NCI-H2107 (cell line): ENCODE measurements at places on chromosomes 4 and X.

GRCh38 chrX:40721489-40722106 lies 13.7 kb downstream of the MED14 start:
- no peak for DNase-seq

GRCh38 chr4:94305466-94306225 lies 37.0 kb downstream of the HPGDS start:
- no peak for DNase-seq

DNA sequence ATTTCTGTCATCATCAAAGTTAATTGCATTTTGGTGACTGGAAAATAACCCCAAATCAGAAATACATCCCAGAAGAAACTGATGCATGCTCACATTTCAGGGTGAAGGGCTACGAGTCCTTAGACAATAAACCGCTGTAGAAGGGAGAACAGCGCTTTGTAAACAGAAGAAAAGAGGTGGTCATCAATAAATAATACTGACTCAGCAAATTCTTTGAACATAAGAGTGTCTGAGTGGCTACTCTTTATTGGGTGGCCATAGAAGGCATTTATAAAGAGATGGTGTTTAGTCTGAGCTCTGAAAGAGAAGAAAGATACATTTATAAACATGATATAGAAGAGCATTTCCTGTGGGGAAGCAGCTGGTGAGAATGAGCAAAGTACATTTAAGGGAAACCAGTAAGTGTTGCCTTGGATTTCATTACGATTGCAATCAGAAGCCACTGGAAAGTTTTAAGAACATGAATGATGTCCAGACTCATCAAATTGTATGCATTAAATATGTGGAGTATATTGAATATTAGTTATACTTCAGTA lies 246.9 kb upstream of the GIMD1 start:
- DNase-seq, result no peak

DNA sequence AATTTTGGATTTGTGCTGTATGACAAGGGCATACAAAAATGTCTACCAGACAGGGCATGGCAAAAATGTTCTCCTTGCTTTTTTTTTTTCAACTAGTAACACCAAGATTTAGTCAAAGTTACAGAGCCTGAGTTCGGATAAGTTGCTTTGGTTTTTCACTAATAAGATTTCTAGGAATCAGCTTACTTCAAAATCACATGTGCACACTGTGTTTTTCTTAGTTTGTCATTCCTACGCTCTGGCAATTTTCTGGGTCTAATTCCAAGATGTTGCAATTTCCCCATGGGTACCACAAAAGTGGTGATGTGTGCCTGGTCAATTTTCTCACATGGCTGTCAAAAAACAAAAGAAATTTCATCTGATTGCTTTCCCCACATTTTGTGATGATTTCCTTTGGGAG lies 6.3 kb downstream of the C1QTNF7 start:
- DNase-seq, result no peak

GRCh38 chr4:102640669-102641068 lies 120.1 kb downstream of the MANBA start:
- no peak for DNase-seq

- DNase-seq, result peak; percentile 1
Observed at GRCh38 chr4:114921790-114922591, 191.4 kb downstream of the NDST4 start.
